ENCODE measurements at places on chromosomes 1 and 21.

DNA sequence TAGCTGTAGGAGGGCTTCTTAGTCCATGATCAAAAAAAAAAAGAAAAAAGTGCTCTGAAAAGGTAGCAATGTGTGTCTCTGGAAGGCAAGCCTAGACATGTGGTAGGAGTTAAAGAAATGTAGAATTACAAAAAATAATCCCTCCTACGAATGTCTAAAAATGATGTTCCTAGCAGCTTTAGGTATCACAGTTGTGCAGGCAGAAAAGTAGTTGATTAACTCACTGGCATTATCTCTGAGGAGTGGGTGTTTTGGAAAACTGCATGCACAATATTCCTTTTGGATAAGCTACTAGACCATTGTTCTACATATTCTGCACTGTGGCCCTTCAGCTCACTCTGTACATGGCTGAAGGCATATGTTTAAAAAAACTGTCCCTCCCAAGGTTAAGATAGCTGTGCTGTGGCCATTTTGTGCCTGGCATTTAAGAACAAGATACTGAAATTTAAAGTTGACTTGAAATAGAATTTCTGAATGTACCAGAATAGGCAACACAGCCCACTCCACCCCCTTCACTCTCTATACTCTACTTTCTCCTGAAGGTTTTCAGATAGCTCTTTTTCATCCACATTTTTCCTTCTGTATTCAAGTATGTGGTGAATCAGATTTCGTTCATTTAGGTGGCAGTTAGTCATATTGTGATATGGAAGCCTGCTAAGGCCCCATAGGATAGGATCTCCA is 463.9 kb upstream of the LRRC7 start:
- DNase-seq, result no peak

DNA sequence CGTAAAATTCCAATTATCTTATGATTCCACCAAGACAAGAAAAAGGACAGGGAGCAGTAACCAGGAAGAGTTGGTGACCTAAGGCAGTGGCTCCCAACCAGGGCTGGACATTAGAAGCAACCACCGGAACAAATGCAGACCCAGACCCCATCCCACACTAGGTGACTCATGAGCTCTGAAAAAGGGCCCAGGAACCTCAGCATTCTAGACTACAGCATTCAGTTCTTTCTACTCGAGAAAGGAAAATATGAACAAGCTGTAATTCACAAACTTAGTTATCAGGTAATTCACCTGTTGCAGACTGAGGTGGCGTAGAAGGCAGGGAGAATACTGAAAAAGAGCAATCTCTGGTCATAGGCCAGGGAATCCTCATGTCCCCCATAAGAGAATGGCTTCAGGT is 138.4 kb upstream of the KRTAP19-8 start:
- no peak for DNase-seq

GRCh38 chr1:39293375-39294070 is 89.0 kb downstream of the MACF1 start:
- DNase-seq, result no peak

- DNase-seq, result no peak
These were observed 60.0 kb upstream of the TMPRSS2 start for GRCh38 chr21:41567901-41568510.

All from spinal cord (tissue), 10 donors.